ENCODE measurements at places on chromosomes 5 and 9. TPM values are rescaled to one million over a fixed set of nuclear protein-coding genes. Genes with fewer than 3 reads are reported as not detected.

DNA sequence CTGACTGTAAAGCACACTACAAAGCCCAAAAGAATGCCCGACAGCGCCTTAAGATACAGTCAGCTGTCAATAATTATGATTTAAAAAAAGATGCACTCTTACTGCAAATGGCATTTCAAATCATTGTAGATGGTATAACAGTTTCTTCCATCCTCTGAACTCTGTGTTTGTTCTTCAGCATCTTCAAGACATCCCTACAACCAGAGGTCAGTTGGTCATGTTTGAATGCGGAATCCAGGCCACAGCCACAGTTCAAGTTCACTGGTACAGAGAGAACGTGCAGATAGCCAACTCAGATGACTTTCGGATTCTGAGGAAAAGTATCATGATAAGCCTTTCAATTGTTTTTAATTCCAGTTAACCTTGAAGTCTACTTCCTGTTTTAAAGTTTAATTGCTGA is 8.7 kb upstream of the MYOT start:
- DNase-seq, result no peak

DNA sequence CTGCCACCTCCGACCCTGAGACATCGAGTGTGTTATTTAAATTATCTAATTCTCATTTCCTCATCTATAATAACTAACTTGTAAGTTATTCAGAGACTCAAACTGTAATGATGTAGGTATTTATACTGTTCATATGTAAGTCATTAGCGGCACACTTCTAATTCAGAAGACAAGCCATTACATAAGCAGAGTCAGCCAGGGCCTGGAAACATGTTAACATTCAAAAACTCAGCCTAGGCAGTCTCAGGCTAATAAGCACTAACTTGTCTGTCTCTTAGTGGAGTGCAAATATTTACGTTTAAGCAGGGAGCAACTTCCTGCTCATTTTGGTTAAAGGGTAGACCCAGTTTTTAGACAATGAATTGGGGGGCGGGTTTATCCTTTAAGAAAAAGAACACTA is 598.4 kb downstream of the ACTL7B start:
- DNase-seq, result no peak

GRCh38 chr5:58871648-58872242 is 288.9 kb downstream of the RAB3C start:
- DNase-seq, result peak; percentile 40

- peak; percentile 21 for DNase-seq
Observed at GRCh38 chr9:7570107-7570720, 229.4 kb downstream of the DMAC1 start.

DNA sequence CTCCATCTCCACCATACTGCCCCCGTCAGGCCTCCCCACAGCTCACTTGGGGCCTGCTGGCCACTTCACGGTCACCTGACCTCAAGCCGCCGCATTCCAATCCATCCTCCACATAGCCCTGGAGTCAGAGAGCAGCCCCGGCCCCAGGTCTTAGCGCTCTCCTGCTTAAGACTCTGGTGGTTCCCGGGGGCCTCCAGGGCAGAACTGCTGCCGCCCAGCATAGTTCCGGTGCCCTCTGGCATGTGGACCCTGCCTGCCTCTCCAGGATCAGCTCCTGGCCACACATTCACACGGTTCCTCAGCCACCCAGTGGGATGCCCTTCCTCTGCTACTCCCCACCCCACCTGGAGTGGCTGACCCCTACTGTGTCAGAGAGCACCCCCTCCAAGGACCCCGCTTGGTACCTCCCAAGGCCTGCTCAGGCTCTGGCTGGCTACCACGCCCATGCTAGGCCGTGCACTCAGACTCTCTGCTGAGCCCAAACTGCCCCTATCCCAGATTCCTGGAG is 8.7 kb downstream of the PHYKPL start:
- no peak for DNase-seq

DNA sequence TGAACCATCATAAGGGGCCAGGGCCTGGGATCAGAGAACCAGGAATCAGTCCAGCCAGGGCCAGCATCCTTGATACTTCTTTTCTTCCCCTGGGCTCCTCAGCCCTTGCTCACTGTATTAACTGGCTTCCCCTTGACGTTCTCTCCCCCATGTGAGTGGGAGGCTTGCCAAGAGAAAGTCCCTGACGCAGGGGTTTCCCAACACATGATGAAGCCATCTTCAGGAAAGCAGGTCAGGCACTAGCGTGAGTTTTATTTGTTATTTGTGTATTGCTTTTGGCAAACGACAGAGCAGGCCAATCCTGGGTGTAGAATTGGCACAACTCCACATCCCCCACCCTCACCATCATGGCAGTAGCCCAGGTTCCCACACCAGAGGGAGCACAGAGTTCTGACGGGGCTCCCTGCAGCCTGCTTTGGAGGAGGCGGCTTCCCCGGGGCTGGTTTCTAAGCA is 165.5 kb upstream of the NFIL3 start:
- DNase-seq, result peak; percentile 63

The SLC22A4 gene
- 3.0 TPM for total RNA-seq

The PCDHB10 gene
- total RNA-seq, result 0.71 TPM

The SNCB gene
- total RNA-seq, result not detected
